CD4-positive, alpha-beta T cell treated with Interleukin-4 for 4 hours (primary cell): ENCODE measurements at places on chromosomes 3 and 15.
A peak's percentile ranks its signal among the peaks of the same experiment; 100 is the strongest.

- no peak for DNase-seq
These were observed 180.5 kb downstream of the THSD4 start for GRCh38 chr15:71295603-71296314.

- peak; percentile 39 for DNase-seq
These were observed 52.6 kb downstream of the NMD3 start for GRCh38 chr3:161273589-161274218.

DNA sequence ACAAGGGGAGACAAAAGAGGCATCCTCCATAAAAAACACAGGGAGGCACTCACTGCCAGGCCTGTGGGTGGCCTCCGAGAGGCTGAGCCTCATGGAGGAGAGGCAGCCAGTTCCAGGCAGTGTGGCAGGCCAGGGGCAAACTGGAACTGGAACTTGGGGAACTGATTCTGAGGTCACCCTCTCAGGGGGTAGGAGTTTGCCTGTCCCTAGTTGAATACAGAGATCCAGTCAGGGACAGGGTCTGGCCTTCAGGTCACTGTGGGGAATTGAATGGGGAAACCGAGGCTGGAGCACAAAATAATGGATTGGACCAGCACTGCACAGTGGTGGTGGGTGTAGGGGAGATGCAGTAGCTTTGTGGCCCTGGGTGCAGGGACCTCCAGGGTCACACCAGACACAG is 58.7 kb downstream of the TPRA1 start:
- DNase-seq, result no peak

GRCh38 chr3:35659768-35660167 is 20.4 kb downstream of the ARPP21 start:
- no peak for DNase-seq

DNA sequence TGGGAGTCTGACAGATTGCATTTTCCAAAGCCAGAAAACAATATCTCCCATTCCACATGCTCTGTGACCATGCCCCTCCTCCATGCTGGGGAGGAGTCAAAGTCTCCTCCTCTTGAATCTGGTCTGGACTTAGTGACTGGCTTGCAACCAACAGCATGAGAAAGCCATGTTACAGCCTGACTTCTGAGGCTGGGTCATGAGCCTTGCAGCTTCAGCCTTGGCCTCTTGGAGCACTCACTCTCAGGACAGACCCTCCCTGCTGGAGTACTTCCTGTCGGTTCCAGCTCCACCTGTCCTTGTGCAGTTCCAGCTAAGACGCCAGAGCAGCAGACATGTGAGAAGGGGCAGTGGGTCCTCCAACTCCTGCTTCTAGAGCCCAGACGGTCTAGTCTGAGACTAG is 49.7 kb upstream of the RBSN start:
- no peak for DNase-seq

- no peak for DNase-seq
These were observed 110.9 kb downstream of the COL6A6 start for GRCh38 chr3:130627882-130628281.

DNA sequence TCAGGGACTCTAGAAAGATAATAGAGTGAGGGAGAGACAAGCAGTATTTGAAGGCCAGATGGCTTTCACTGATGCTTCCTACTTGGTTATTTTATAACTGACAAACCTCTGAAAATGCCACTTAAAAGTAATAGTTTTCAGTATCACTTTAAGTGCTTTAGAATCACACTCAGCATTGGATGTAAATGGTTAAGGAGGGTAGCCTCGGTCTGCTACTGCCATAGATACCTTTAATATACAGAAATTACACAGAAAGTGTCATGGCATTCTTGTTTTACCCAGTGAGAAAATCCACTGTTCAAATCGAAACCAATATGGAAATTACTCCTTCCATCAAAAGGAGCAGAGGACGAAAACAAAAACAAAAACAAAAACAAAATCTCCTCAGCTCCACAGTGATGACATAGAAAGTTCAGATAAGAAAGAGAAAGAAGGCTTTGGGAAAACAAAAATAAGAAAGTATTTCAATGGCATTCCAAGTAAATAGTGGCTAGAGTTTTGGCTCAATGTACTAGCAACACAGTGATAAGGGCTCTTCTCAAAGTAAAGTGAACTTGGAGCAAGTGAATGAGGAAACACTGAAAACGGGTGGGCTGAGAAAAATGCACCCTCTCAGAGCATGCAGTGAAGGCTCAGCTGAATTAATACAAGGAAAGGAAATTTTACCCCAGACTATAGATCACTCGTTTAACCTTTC is 43.2 kb upstream of the CD47 start:
- DNase-seq, result no peak

GRCh38 chr15:63612300-63612699 is 15.1 kb downstream of the FBXL22 start:
- no peak for DNase-seq

DNA sequence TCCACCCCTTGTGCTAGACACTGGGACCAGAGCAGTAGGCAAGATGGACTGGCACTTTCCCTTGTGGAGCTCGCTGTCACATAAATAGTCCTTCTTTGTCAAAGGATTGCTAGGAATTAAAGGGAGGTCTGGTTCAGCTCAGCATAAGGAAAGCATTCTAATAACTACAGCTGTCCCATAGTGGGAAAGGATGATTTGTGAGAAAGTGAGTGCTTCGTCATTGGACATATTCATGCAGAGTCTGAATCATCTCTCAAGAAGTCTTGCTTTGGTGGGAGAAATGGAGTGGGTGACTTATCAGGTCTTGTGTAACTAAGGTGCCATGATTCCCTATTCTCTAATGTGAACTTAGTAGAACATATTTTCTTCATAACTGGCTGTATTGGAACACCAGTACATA is 14.7 kb downstream of the PPARG start:
- DNase-seq, result no peak

DNA sequence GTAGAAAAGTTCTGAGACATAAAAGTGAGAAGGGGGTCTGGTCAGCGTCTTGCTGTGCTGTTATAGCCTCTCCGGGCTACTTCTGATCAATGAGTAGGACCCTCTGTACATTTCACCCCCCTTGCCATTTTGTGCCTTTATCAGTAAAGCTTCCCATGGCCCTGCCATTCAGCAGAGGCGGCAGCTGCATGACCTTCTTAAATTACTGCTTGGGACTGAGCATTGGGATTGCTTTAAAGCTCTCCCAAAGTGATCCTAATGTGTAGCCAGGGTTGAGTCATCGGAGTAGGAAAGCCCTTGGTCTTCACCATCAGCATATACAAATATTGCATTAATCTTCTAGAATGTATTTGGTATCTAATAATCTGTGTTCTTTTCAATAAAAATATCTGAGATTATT is 70.2 kb downstream of the FMN1 start:
- DNase-seq, result no peak
